ENCODE measurements at places on chromosomes 11 and 22. TPM values are rescaled to one million over a fixed set of nuclear protein-coding genes. Genes with fewer than 3 reads are reported as not detected.

- DNase-seq, result no peak
Measured at GRCh38 chr11:11451501-11452005, 98.5 kb upstream of the CSNK2A3 start.

GRCh38 chr11:12285811-12286222 is 91.6 kb upstream of the PARVA start:
- DNase-seq, result peak; percentile 67

GRCh38 chr11:71252770-71253730 is 673 bp upstream of the SHANK2 start:
- peak; percentile 51 for DNase-seq

GRCh38 chr11:78085972-78086371 is 6.3 kb upstream of the NDUFC2 start:
- no peak for DNase-seq

DNA sequence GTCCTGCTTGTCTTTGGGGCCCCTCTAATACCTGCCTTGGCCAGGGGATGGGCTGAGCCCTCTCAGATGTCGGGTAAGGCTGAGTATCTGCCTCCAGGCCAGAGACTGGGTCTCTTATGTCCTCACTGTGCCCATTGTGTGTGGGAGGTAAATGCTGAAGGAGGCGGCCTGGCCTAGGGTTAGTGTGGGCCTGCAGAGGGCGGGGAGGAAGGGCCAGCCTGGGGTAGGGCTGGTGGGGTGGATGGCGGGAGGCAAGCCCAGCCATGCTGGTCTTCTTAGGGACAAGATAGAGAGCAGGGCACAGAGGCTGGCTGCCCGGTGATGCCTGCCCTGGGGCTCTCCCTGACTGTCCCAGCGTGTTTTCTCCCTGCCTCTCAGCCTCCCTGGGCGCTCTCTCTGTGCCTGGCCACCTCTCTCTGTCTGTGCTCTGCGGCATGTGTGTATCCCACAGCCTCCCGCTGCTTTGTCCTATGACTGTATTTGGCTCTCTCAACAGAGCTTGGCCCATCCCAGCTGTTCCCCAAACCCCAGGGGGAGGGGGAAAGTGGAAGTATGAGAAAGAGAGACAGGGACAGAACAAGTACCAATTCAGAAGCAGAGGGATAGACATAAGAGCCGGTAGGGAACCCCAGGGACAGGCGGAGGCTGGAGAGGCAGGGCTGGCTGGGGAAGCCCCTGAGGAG is 57.0 kb downstream of the PDE2A start:
- DNase-seq, result peak; percentile 26

The NRXN2 gene
- 20.9 TPM for total RNA-seq

The SEPTIN3 gene
- 0.77 TPM for total RNA-seq

The OR51B5 gene
- total RNA-seq, result 0.11 TPM
